ENCODE measurements at places on chromosomes 11 and 22. TPM values are rescaled to one million over a fixed set of nuclear protein-coding genes. Genes with fewer than 3 reads are reported as not detected.

The TP53AIP1 gene
- not detected for total RNA-seq

The VPREB1 gene
- total RNA-seq: not detected

- DNase-seq: peak; percentile 11
Observed at GRCh38 chr11:119155733-119156492, 7.1 kb downstream of the ABCG4 start.

The SLCO2B1 gene
- total RNA-seq: not detected

GRCh38 chr11:60100516-60100915 is 12.1 kb downstream of the MS4A2 start:
- no peak for DNase-seq

The OPCML gene
- 0.10 TPM for total RNA-seq

The FGF4 gene
- not detected for total RNA-seq

DNA sequence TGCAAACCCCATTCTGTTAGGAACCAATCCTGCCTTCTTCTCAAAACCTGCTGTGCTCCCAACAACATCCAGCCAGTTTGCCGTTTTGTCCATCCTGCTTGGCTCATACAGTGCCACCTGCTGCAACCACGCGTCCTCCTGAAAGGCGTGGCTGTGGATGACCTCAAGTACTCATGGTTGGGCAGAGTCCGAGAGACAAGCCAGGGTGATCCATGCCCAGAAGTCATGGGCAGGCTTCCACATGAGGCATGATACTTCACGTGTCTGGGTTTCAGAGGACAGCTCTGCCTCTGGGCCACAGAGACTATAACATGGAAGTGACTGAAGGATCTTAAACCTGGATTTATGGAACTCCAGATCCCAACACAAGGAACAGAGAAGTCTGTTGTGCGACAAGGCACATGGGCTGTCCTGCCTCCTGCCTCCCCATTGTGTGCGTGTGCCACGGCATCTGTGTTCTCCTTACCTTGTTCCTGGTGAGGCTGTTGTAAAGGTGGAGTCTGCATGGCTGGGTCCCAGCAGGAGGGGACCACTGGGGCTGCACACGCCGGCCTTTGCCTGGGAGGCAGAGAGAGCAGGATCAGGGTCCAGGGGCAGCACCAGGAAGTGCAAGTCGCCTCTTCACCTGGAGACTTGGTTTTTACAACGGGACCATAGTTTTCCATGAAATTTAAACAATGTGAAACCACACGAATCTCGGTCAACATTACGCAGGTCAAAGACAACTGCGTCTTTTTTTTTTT is 15.4 kb downstream of the CARS1 start:
- no peak for DNase-seq

The EHD1 gene
- total RNA-seq: 29.1 TPM

DNA sequence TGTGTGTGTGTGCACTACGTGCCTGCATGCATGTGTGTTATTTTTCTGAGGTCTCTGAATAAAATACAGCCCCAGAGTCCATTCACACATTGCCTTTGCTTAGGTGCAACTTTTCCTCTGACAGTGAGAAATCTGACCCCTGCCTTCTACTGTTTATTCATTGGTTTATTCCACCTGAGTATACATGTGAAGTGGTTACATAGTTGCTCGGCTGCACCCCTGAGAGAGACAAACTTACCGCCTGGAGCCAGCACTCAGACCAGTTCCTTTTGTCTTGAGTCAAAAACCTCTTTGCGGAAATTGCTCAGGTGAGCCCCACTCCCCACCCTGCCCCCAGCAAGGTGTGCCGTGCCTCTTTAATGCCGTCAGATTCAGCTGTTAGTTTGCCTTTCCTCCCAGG is 363.6 kb downstream of the BRD1 start:
- no peak for DNase-seq

DNA sequence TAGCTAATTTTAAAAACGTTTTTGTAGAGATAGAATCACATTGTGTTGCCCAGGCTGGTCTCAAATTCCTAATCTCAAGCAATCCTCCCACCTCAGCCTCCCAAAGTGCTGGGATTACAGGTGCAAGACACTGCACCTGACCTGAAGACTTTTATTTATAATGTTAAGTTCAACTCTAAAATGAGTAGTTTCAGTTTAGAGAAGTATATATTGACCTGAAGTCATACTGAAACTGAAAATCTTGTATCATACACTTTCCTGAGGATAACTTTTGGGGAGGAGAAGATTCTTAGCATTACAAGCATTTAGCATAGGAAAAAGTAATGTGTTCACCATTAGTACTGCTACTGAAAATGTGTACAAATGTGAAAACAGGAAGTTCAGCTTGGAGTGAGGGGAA is 249.3 kb downstream of the CASP12 start:
- DNase-seq: no peak

DNA sequence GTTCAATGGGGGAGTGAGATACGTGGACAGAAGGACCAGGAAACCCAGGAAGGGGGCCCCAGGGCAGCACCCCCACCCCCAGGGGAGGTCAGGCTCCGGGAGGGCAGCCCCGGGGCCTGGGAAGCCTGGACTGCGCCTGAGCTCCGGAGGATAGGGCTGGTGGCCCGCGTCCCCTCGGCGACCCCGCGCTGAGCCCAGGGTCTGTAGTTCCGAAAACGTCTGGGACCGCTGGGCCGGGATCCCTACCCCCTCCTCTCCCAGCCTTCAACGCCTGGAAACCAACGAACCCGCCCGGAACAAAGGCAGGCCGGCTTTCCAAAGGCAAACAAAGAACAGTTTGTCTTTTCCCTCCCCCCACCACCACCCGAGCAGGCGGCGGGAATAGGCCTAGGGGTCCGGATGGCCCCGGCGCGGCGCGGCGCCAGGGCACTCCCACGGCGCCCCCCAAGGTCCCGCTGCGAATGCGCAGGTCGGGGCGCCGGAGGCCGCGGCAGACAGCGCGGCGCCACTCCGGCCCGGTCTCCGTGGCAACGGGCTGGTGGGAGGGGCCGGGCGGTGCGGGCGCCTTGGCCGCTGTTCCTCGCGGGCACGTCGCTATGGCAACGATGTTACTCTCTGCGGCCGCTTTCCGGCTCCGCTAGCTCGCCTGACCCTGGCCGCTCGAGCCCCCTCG is 58.5 kb downstream of the IGLL1 start:
- peak; percentile 75 for DNase-seq

DNA sequence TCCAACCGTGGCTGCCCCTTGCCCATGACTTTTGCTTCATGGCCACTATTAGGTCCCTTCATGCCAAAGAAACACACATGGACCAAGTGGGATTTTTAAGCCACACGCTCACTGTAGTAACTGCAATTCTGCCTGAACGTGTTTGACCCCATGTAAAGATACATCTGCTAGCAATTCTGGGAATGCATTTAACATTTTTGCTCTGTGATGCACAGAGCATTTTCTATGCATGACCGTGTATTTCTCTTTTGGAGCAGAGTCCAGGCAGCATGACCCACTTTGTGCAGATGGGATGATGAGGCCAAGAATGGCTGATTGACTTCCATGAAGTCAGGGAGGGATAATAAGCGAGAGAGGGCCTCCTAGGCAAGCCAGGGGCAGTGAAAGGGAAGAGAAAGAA is 108.5 kb downstream of the TP53I11 start:
- DNase-seq: no peak

DNA sequence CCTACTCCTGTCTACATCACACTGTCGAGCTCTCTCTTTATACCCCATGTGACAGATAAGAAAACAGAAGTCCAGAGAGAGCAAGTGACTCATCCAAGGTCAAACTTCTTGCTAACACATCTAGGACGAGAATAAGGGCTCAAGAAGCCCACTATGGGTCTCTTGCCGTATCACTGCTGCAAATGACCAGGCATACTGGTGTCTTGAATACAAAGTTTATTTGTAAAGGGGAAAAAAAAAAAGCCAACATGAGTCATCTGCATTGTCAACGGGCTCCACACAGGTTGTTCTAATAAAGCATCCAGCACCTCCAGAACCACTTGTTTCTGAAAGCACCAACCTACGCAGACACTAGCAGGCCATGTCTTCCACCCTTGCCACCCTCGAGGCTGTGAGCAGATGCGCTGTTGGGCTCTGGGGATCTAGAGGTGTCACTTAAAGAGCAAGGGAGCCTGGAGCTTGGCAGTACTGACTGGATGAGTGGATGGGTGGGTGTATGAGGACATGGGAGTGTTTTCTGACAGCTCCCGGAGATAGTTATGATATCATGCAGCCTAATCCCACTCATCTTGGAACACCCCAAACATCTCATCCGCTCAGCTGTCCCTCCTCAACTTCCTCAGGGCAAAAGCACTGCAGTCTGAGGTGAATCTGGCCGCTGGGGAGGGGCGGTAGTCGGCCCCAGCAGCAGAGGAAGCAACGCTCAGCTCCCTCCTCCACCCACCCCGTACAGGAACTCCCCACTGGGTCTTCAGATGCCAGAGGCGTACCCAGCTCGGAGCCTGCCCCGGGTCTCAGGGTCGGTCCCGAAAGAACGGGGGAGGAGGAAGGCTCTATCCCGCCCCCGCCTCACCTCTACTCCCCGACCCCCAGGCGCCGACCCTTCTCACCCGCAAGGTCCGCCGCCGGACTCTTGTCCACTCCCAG is 1.0 kb downstream of the SMCO4 start:
- no peak for DNase-seq

GRCh38 chr11:30344085-30344484 is 21.2 kb downstream of the ARL14EP start:
- no peak for DNase-seq

The IGSF22 gene
- not detected for total RNA-seq

DNA sequence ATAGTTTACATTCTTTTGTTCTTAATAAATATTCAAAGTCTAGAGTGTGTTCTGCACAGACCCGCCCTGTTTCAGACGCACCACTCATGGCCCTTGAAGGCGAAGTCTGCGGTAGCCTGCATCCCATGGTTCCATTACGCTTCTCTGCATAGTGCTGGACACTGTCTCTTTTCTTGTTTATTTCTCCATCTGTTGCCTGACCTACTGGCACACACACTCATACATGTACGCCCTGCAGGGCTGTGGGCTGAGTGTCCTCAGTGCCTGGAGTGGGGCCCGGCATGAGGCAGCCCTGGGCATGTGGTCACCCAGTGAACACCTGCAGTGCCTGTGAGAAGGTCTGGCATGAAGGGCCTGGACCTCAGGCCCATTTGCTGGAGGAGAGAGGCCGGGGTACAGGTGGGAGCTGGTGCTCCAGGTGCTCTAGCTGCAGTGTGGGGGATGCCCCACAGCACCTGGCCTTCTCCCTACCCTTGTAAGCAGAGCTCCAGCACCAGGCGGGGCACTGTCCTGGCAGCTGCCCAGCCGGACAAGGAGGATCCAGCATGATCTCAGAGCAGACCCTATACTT is 404.1 kb downstream of the TBC1D22A start:
- DNase-seq: no peak

The C11orf24 gene
- total RNA-seq: 31.5 TPM

DNA sequence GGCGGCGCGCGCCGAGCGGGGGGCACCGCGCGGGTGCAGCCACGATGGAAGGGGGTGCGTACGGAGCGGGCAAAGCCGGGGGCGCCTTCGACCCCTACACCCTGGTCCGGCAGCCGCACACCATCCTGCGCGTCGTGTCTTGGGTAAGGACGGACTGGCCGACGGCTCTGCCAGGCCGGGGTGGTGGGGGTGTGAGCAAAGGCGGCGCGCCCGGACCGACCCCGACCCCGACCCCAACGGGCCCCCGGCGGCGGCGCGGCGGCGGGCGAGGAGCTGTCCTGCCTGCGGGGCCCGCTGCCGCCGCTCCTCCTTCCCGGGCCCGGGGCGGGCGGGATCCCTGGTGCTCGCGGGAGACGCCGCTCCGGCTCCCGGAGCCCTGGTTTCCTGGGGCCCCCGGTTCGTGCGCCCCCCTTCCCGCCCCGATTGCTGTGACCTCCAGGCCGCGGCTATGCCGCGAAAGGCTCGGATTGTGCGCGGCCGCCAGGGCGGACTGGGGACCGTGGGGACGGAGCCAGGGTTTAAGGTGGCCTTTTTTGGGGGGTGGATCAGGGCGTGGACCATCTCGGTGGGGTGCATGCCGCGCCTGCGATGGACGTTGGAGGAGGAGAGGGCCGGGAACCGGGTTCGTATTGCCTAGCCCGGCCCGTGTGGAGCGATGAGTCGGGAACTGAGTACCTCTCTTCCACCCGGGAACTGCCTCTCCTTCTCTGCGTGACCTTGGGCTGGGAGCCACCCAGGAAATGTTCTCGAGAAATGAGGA is at the start of gene SYNGR1:
Gene SYNGR1, plus strand, starts transcription at position 25 of the 760 bp plus-strand sequence. Its CDS starts 20 bp downstream, at position 45.
- DNase-seq: no peak

- DNase-seq: no peak
Observed at GRCh38 chr22:24118689-24119384, 62.5 kb upstream of the SUSD2 start.

DNA sequence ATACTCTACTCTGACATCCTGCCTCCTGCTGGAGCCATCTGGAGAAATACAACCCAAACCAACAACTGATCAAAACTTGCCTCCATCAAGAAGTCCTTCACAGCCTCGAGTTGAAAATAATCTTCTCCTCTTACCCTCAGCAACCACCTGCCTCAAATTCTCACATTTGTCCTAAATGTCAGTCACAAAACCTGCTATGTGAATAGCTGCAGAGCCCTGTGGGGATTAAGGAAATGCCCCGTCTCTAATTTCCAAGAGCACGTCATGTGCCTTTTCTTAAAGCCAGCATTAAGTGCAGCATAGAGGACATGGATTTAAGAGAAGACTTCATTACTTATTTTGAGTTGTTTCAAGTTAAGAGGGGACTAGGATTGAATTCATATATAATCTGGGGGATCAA is 105.9 kb downstream of the TRPC6 start:
- DNase-seq: no peak

The RAG1 gene
- 0.12 TPM for total RNA-seq

The PATE2 gene
- total RNA-seq: not detected

DNA sequence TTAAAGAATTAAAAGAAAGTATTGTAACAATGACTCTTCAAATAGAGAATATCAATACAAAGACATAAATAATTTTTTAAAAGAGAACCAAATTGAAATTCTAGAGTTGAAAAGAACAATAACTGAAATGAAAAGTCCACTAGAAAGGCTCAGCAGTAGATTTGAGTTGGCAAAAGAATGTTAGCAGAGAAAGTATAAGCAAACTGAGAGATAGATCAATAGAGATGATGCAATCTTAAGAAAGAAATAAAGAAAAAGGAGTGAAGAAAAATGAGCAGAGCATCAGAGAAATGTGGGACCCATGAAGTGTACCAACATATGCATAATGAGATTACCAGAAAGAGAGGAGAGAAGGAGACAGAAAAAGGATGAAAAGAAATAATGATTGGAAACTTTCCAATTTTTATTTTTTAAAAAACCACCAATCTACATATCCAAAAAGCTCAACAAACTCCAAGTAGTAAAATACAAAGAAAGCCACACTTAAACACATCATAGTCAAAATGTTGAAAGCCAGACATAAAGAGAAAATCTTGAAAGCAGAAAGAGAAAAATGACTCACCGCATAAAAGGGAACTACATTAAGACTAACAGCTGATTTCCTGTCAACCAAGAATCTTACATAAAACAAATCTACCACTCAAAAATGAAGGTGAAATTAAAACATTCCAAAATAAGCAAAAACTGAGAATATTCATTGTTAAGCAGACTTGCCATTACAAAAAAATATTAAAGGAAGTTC is 20.9 kb downstream of the NCF4 start:
- DNase-seq: no peak

The PDE2A gene
- 0.92 TPM for total RNA-seq

The C11orf16 gene
- not detected for total RNA-seq

The NCF4 gene
- total RNA-seq: not detected

- DNase-seq: no peak
Observed at GRCh38 chr11:124886978-124887666, 10.5 kb downstream of the ROBO4 start.

GRCh38 chr11:45409587-45409986 is 123.4 kb upstream of the SYT13 start:
- no peak for DNase-seq

The OR5T1 gene
- not detected for total RNA-seq

Data from NCI-H460 (cell line).